ENCODE measurements at places on chromosomes 2 and 18.

DNA sequence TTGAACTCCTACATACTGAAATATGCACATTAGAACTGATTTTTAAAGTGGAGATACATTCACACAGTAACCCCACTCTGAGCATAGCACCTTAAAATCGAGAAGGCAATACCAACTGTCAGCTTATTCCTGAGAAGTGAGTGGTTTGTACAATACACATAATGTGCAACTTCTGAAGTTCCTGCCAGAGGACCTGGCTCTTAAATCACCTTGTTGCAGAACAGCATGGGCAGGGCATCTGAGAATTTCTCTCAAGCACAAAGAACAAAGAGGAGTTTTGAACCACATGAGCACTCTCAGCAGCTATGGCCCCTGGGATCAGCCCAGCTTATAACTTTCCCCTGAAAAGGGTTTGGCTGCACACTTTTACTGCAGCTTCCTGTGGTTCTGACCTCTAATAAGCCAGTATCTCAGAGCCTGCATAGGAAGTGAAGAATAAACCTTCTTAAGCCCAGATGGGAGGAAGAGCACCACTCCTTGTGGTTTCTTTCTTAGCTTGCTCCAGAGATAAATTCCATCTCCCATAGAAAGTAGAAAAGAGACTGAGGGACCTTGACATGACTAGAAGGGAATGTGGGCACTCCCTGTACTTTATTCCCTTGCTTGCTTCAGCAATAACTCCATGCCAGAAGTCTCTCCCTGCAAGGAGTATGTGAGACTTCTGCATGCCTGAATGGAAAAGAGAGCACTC is 862.3 kb downstream of the SUCLG1 start:
- no peak for DNase-seq

DNA sequence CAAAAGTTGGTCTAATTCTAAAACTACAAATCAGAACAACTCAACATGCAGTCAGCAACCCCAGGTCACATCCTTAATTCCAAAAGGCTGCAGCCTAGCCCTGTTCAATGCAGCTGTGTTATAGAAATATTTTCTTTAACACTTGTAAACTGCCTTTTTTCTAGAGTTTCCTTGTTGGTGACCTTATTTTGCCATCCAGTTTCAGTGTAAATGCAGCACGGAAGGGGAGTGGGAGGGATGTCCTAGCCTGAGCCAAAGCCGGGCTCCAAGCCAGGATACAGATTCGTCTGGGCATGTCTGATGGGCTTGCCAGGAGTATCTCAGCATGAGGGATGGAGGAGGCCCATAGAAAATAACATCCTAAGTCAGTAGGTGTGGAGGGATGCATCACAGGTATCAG is 17.7 kb upstream of the SP3 start:
- no peak for DNase-seq

GRCh38 chr2:229080172-229080571 is 190.9 kb downstream of the PID1 start:
- no peak for DNase-seq

GRCh38 chr2:176565641-176566323 is 296.5 kb downstream of the MTX2 start:
- no peak for DNase-seq

DNA sequence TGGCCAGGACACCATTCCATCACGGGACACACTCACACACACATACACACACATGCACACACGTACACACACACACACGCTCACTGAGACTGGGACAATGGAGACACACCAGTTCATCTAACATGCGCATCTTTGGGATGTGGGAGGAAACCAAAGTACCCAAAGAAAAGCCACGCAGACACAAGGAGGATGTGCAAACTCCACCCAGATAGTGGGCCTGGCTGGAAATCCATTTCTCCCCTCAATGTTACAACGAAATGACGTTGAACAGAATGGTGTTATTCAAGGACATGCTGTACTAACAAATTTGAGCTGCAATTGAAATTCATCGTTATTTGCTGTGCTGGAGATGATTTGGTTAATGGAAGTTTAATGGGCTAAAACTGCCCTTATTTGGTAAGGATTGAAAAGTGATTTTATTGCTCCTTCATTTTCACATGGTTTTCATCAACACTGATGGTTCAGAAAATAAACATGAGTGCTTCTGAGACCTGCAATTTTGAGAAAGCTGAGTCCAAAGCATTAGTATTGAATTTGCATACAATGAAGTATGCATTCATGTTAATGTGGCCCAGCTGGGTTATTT is 110.0 kb downstream of the KCNE4 start:
- DNase-seq = no peak

DNA sequence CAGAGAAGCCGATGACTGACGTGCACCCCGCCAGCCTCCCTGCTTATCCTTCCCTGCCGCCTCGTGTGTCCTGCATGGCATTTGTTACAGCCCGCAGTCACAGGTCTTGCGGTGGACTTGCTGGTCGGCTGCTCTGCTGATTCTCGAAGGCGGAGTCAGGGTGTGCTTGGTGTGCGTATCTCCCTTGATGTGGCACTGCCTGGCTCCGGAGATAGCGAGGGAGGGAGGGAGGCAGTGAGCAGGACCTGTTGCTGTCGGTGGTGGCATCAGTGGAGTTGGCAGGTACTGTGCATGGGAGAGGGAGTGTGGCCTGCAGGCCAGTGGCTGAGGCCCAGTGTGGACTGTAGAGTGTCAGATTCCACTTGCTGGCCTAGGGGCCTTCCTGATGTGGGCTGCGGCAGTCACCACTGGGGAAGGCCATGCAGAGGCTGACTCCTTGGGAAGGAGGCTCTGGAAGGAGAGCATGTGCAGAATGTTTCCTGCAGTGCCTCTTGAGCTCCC is 198.9 kb downstream of the AGAP1 start:
- no peak for DNase-seq

DNA sequence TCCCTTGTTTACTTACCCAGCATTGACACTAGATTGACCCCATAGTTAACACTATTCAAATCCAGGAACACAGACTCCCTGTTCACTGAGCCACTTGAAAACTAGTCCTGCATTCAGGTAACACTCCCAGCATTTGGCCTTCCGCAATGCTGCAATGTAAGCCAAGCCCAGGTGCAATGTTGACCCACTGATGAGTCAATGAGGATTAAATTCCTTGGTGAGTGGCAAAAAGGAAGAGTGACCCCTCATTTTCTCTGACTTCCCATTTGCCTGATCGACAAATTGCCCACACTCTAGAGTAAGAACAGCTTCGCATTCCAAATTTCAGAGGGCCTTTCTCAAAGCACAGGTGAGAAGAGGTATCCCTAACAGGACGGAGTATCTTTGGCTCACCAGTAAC is 251.9 kb downstream of the FBXO15 start:
- DNase-seq = no peak

DNA sequence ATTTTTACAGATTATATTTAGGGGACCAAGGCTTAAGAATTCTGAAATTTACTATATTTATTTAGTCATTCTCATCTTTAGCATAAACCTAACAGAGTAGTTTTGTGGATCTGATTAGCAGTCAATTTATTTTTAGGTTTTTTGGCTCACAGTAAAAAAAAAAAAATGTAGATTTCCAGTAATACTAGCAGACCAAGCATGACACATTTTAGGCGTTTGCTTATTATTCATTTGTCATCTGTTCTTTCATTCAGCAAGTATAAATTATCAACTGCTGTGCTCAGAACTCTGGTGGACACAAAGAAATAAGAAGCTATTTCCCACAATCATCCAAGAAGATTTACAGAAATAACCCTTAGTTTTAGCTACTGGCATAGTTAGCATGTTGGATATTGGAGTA is 20.6 kb downstream of the PDE1A start:
- no peak for DNase-seq

DNA sequence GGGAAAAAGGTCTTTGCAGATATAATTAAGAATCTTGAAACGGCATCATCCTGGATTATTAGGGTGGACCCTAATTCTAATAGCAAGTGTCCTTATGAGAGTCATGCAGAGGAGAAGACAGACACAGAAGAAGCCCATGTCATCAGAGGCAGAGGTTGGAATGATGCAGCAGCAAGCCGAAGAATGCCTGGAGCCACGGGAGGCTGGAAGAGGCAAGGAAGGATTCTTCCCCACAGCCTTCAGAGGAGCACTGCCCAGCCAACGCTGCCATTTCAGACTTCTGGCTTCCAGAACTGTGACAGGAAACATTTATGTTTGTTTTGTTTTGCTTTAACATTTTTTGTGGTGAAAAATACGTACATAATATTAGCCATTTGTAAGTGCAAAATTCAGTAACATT is 72.3 kb downstream of the MCFD2 start:
- peak; percentile 24 for DNase-seq

DNA sequence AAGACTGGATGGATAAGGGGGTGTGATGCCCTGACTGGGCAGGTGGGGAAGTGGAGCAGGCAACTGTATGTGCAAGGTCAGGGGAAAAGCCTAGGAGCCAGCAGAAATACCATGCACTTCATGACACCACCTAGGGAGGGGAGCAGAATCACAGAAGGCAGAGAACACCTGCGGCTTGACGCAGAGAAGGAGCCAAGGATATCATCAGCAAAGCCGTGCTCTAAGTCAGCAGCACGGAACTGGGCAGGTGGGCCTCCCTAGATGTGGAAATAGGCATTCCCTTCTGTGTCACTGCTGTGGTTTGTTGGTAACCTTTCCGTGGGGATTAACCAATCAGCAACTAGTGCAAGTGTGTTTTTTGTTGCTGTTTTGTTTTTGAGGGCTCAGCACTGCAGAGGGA is 41.3 kb downstream of the HDLBP start:
- DNase-seq = no peak

DNA sequence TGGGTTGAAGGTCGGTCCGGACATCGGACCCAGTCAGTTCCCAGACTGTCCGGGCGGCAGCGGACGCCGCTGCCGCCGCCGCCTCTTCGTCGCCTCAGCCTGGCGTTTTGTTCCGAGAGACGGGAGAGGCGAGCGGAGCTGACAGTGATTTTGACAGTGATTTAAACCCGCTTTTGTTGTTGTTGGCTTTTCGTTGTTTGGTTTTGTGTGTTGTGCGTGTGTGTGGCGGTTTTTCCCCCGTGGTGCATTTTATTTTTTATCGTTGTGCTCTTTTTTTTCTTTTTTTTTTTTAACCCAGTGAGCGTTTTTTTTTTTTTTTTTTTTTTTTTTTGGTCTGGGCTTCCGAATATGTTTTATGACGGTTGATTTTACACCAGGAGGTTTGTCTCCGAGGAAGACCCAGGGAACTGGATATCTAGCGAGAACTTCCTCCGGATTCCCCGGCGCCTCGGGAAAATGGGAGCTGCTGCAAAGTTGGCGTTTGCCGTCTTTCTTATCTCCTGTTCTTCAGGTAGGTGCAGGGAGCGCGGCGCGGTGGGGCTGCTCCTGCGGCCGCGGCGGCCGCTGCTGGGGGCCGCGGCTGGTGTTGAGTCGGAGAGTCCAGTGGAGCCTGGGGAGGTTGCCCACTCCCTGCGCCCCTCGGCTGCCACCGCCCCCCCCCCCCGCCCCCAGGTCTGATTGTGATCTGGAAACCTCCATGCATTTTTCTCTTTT is at the start of gene ACVR2A:
Gene ACVR2A (plus strand): TSS at position 333 of the 714 bp plus-strand sequence. CDS start 124 bp downstream, at position 457.
- no peak for DNase-seq

DNA sequence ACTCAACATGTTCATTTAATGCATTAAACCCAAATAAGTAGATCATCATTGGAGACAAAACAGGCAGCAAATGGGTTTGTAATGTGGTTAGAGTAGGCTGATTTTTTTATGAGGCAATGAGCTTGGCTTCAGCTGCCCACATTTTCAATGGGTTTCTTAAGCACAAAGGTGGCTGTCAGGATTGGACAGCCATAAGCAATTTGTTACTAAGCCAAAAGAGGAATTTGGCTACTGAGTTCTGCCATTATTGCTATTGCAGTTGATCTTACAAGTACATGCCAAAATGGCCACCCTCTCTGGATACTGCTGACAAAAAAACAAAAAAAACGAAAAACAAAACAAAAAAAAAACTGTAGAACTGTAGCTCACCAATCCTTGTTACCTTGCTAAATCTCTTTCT is 1348.0 kb upstream of the PIK3C3 start:
- DNase-seq = no peak

GRCh38 chr2:9656270-9656766 is 25.5 kb upstream of the YWHAQ start:
- no peak for DNase-seq

- DNase-seq = no peak
Measured at GRCh38 chr2:134384131-134384530, 130.3 kb downstream of the MGAT5 start.

Data from suprapubic skin (tissue), 4 donors.